NCI-H446 treated with DMSO at 0.1 percent for 48 hours (cell line): ENCODE measurements at places on chromosomes 1 and 21.

DNA sequence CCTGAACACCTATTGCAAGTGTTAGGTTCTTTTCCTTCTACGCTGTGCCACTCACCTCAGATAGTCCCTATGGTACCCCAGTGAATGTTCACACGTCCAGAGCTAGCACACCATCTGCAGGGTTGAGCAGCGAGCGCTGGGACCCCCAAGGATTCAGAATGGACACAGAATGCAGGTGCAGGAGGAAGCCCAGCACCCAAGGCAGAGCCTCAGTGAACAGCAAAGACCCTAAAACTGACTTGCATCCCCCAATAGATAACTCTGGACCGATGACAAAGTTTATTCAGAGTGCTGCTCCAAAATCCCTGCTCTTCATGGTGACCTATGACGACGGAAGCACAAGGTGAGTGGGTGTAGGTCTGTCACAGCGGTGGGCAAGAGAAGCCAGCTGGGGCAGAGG, 15.1 kb upstream of the MX2 start:
- no peak for DNase-seq

DNA sequence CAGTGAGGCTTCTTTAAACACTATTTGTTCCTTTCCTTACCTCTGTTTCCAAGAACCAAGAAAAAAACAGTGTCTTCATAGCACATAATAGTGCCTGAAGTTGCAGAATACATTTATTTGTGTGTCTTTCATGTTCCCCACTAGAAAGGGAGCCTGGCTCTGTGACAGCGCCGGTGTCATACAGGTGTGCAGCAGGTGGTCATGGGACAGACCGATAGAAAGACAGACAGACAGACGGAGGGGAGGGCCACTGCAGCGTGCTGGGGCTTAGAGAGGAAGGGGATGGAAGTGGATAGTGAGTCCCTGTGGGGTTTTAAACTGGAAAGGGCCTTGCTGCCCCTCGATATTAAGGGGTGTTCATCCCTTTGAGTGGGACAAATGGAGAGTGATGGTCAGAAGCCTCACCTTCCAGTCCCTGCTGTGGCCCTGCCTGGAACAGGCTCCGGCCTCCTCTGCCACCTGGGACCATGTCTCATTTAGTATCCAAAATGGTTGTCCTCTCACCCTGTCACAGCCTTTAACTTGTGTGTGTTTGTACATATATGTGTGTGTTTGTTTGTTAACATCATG, 152.9 kb downstream of the PGBD5 start:
- no peak for DNase-seq

DNA sequence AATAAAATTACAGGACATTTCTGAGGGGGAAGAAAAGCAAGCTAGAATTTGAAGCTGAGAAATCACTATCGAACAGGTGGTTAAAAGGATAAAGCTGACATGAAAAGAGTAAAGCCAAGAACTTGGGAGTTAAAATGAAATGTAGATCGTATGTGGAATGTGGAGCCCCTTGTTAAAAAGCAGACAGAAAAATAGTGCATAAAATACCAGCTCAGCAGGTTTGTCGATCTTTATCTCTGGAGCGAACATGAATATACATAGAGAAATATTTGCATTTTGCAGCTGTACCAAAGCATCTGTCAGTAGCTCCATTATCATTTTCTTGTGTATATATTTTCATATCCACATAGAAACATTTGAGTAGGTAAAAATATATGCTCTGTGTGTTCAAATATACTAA, 73.6 kb upstream of the CDC42BPA start:
- DNase-seq, result no peak

DNA sequence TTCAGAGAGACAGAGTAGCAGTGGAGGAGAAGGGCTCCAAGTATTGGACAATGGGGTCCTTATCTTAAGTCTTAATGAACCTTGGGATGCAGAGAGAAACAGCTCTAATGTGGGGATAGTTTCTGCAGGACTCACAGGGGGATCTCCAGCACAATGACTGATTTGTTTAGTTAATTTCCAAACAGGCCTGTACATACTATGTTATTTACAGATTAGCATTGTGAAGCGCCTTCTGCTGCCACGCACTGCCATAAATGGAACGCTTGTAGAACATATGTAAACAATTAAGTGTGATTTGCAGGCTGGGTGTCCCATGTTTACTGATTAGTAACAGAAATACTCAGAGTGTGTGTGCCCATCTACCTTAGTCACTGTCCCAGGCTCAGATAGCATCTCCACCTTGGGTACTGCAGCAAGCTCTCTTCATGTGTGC, 56.1 kb downstream of the NTPCR start:
- DNase-seq, result no peak

DNA sequence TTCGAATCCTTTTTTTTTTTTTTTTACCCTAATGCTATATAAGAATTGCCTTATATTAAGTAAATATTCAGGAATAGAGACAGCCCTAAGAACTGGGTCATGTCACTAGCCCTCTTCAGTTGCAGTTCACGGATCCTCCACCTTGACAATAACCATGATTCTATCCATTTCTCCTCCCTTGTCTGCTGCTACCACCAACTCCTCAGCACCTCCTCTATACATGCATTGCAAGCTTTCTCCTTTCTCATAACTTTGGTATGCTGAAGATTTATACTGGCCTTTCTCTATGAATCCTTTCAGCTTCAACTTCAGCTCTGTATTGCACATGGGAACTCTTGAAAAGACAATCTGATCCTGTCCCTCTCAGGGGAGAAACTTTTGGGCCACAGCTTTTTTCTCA, 14.3 kb upstream of the DR1 start:
- no peak for DNase-seq

DNA sequence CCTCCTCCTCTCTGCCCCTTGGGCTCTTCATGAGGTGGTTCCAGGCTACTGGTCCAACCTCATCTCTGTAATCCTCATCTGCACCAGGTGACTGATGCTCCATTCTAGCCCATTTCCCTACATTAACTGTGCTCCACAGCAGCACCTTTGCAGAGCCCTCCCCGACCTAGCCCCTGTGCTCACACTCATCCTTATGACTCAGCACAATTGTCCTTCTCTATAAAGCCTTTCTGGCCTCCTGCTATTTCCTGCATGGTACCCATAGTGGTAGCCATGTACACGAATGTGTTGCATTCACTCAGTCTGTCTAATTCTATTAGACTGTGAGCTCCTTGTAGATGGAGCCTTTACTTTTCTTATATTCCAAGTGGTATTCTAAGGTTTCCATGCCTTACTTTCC, 339.0 kb downstream of the DISC1 start:
- no peak for DNase-seq

DNA sequence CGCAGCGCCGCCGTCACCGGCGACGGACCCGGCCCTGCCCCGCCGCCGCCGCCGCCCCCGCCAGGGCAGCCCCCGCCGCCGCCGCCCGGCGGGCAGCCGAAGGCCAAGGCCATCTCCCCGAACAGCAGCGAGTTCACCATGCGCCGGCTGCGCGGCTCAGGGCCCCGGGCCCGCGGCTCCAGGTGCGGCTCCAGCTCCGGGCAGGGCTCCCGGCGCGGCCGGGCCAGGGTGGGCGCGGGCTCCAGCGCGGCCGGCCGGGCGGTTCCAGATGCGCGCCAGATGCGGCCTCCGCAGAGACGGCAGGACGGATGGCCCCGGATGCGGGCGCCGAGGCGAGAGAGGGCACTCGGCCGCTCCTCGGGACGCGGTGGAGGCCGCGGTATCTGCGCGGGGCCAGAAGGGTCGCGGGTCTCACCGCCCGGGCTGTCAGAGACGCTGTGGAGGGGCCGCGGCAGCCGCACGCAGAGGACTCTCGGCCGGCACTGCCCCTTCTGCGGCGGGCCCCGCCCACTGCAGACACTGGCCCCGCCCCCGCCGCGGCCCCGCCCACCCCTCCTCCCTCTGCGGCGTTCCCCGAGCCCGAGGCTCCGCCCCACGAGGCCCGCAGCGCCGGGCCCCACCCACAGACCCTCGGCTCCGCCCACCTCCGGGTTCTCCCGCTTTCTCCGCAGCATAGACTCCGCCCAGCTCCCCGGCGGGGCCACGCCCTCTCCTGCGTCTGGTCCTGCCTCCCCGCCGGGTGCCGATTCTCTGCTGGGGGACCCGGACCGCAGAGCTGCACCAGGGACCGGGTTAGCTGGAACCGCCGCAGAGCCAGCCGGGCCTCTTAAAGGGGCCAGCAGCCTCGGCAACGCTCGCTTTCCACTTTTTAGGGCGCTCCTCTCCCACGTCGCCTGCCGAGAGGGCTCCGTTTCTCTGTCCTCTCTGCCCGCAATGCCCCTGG, at the start of gene IFFO2:
TSS of gene IFFO2 (minus strand) at position 484 of the 943 bp plus-strand sequence. CDS start at position 140, 344 bp downstream.
- DNase-seq, result peak; percentile 50

- DNase-seq, result peak; percentile 48
These were observed 70.3 kb downstream of the SERINC2 start for GRCh38 chr1:31483012-31483946.

DNA sequence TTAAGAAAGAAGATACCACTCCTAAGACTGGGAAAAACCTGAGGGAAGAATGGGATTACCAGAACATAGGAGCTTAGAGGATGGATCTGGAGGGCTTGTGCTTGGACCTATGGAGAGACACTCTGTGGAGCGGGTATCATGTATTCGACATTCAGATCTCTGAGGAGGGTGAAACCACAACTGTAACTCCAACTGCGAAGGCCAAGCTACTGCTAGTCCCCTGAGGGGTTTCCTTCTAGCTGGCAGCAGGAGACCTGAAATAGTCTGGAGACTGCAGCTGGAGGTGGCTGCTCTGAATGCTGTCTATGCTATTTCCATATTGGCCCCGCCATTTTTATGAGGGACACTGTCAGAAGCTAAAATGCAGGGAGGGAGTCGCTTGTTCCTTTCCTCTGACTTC, 462.3 kb downstream of the PTPRC start:
- DNase-seq, result no peak

DNA sequence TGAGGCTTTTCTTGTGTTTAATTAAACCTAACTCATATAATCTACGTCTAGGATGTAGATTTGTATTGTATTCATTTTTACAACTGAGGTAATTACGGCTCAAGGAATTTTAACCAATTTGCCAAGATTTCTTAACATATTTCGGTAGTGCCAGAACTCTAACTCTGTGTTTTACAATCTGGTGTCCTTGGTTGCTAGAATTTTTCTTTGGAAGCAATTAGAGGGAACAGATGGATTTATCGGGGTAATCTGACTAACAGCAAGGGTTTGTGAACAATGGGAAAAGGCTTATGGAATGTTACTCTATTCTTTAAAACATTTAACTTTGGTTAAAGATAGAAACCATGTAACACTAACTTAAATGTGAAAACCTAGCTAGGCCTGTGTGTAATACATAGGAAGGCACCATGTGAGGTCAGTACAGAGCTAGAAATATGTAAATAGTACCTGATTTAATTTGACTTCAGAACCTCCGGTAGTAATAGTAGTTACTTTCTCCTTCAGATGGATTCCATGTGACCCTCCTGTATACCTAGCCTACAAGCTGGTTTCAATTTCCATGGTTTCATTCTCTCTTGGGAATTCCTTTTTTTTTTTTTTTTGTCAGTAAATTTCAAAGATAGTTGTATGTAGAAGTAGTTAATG, 1.2 kb downstream of the MTF2 start:
- peak; percentile 76 for DNase-seq

GRCh38 chr1:2799811-2800663, 1.5 kb downstream of the TTC34 start:
- DNase-seq, result no peak

- DNase-seq, result no peak
These were observed 59.9 kb upstream of the ZSWIM5 start for GRCh38 chr1:45266151-45266801.

DNA sequence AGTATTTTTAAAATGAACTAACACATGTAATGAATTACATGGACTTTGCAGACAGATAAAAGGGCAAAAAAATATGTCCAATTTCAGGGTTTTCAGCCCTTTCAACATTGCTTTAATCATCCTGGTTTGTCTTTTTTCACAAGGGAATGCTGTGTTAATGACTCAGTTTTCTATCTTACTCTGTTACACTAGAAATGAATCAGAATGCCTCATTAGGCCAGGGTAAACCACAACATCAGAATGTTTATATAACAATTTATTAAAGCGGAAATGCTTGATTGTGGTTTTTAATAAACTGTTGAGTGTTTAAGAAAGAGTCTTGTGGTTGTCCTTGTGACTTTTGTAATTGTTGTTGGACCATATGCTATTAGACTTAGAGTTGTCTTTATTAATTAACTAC, 13.5 kb downstream of the GORAB start:
- no peak for DNase-seq

GRCh38 chr1:110087812-110088738, 17.6 kb upstream of the ALX3 start:
- DNase-seq, result peak; percentile 27

DNA sequence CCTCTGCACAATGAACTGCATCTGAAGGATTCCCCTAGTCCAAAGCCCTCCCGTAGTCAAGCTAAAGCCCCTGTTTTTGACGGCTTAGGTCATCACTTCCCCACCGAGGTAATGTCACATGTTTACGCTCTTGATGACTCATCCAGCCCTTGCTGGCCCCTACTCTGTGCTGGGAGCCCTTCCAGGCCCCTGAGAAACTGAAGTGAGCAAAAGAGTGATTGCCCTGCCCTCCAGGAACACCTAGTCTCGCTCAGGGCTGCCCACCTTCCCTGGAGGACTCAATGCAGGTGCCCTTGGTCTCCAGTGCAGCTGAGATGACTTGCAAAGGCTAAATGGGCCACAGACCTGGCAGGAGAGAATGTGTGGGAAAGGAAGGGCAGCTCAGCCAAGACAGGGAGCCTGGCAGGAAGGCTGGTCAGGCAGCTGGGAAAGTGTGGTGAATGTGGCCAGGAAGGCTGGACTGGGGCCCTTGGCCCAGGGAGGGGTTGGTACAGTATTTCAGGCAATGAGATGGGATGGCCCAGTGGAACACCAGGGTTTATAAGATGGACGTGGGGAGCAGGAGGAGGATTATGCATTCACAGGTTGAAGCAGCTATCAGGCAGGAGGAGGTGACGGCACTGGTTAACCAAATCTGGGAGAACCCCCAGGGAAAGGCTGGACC, 345.6 kb downstream of the NPHP4 start:
- DNase-seq, result no peak

- DNase-seq, result peak; percentile 29
These were observed 100.0 kb upstream of the HNRNPU start for GRCh38 chr1:244964112-244964971.

DNA sequence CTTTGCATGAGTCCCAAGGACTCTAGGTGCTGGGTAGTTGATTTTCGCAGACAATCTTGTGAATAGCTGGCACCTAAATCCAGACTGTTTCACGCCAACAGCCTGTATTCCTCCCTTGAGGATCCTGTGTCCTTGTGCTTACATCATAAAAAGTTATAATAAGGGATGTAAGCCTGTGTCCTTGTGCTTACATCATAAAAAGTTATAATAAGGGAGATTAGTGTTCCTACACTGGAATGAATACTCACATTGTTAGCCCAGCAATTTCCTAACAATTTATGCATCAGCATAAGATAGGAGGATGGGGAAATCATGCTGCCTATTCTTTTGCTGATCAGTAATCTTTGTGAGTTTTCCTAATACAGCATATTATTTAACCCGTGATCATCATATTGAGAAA, 4.0 kb upstream of the HSD3B2 start:
- no peak for DNase-seq

- no peak for DNase-seq
These were observed 95.3 kb downstream of the COP1 start for GRCh38 chr1:176111835-176112234.

DNA sequence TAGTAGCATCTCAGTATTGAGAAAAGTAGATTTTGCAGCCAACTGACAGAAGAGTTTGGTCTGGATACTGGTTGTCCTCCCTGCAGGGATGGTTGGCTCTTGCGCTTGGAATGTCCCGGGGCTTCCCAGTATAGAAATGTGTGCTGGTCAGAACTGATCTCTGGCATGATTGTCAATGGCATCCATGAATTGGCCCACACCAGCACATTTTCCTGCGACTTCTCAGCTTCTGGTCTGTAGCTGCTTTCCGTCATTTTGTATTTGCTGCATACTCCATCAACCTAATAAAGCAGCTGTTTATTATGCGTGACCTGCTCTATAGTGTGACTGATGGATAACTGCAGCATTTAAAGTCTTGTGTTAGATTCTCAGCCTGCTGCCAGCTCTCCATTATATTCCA, 203.7 kb downstream of the S1PR1 start:
- DNase-seq, result no peak
